ENCODE measurements at places on chromosomes 6 and 20.

GRCh38 chr6:44044154-44044539, 83.1 kb downstream of the MRPL14 start:
- DNase-seq: no peak

- DNase-seq: peak; percentile 87
Observed at GRCh38 chr6:158819213-158819976, at the start of gene EZR. TSS of gene EZR (minus strand) at chr6:158819368. CDS start at chr6:158818093, 1,275 bp downstream.

GRCh38 chr20:31835977-31836852, 9.2 kb downstream of the FOXS1 start:
- DNase-seq: peak; percentile 93

GRCh38 chr20:62142252-62143080, 728 bp downstream of the PSMA7 start:
- peak; percentile 22 for DNase-seq

DNA sequence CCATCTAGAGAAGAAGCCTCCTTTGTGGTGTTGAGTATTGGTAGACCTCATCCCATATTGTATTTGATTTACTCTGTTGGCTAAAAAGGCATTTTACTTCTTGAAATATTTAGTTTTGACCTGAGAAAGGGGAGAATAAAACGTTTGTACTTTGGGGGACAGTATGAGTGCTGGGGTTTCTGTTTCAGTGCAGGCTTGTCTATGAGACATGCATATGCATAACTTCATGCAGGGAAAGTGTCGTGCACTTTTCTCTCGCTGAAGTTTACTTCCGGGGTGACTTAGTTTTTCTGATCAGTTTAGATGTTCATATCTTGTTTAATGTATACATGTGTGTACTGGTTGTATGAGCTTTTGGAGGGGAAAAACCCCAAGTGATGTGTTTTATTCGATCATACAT, 59.5 kb downstream of the UTRN start:
- no peak for DNase-seq

GRCh38 chr6:165917576-165917975, 250.1 kb downstream of the TBXT start:
- no peak for DNase-seq

DNA sequence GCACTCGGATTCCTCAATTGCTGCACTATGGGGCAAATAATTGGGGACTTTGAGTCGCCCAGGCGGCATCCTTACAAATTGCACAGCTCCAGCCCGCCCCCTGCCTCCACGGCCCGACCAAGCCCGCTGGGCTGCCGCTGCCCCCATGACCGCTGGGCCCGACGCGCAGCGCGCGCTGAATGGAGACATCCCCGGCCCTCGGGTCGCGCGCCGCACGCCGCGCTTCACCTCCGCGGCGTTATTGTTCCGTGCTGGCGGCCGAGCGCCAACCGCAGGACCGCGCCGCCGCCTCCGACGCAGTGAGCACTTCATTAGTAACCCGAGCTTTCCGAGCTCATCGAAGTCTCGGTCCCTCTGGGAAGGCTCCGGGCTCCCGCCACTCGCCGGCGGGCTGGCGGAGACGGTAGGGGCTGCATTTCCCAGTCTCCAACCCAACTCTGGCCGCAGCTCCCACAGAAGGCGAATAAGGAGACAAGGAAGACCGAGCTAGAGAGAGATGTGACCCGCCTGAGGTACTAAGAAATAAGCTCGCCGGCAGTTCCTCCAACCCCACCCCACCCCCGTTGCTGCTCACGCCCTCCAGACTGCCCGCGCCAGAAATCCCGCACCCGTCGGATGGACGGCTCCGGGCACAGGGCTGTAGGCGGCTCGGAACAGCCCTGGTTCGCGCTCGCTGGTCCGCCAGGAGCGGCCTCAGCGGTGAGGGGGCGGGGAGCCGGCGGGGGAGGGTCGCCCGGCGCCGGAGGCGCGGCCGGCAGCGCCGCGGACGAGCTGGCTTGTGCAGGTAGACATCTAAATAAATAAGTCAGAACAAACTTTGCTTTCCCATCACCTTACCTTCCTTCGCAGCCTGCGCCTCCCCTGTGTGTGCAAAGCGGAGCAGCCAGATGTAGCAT, 703 bp downstream of the EPHA7 start:
- DNase-seq: peak; percentile 48

DNA sequence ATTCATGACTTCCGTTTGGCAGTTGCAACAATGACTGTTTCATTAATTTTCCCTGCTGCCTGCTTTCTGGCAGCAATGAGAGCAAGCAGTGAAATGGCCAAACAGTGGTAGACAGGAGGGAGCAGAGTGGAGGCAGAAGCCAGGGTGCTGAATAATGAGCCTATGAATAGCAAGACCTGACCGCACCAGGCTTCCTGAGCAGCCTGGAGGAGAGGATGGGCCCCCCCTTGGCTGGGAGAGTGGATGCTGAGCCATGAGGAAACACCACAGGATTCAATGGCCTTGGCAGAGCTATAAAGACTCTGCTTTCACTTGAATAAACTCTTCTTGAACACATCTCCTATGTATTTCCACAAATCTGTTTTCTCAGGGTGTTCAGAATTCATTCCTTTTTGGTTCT, 68.1 kb upstream of the SNRPB2 start:
- DNase-seq: no peak

DNA sequence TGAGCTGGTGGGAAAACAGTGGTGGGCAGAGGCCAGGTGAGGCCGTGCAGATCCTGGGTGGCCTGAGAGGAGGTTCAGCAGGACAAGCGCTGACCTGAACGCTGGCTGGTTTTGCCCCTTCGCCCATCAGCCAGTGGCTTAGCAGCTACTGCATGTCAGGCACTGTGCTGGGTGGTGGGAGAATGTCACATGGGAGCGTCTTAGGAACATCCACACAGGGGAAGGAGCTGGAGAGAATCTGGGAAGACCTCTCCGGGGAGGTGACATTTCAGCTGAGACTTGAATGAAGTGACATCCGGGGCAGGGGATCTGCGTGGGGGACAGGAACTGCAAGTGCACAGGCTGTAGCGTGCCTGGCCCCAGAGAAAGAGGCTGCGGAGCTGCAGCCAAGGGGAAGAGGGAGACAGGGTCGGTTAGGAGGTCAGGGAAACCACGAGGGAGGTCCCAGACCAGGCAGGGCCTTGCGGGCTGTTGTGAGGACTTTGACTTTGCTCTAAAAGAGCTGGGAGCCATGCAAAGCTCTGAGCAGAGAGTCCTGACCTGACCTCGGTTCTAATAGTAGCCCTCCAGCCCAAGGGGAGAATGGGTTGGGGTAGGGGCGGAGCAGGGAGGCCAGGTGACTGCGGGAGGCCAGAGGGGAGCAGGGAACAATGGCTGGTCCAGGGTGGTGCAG, 156.8 kb upstream of the PTPN1 start:
- DNase-seq: no peak

GRCh38 chr20:50982363-50982762, 23.7 kb downstream of the MOCS3 start:
- DNase-seq: no peak

DNA sequence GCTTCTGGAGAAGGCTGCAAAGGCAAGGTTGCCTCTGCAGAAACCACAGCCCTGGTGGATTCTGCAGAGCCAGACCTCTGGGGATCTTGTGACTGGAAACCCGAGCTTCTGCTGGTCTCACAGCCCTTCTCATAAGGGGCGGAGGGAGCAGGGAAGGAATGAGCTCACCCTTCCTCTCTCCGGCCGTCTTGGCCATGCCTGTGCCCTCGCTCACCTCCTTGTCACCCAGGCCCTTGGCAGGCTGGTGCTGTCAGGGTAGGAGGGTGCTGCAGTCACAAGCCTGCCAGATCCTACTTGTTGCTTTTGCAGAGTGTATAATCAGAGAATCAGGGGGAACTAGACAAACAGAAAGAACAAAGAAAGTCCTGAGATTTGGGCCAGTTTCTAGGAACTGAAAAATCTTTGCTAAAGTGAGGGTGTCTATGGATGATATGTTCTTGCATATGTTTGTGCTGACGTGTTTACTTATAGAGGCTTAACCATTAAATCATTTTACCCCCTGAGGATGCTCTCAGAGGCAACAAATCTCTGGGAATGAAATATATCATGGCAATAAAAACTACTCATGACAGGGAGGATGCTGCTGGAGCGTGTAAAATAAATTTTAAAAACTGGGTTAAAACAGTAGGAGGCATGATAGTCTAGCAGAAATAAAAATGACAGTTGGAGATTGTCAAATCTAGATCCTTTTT, 244.9 kb upstream of the SOX4 start:
- peak; percentile 35 for DNase-seq

DNA sequence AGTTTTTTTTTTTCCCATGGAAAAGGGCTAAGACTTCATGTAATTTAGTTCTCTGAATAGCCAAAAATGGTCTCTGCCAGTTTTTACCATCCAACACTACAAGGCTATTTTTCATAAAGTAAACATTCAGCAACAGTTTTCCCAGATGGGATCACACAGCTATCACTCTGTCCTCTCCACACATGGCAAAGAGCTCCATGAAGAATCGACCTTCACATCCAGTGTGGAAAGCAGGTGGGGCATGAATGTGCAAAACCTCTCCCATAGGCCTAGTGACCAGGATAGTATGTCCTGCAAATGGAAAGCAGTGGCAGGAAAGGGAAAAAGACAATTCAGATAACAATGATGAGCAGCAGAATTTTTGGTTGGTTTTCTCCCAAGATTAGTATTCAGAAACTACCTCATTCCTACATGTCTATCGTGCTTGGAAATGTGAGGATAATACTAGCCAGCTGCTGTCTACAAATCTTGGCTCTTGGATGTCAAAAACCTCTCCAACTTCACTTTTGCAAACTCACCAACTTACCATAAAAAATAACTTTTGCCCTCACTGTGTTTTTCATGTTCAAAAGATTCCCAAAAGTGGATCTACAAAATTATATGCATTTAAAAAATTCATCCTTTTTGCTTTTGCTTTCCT, 159.7 kb upstream of the MCHR2 start:
- no peak for DNase-seq

DNA sequence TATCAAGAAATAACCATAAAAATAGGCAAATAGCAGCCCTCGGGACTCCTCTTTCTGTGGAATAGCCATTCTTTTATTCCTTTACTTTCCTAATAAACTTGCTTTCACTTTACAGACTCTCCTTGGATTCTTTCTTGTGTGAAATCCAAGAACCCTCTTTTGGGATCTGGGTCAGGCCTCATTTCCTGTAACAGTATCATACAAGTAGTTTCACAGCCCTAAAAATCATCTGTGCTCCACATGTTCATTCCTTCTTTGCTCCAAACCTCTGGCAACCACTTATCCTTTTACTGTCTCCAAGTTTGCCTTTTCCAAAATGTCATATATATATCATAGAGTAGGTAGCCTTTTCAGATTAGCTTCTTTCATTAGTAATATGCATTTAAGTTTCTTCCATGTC, 13.5 kb upstream of the NT5E start:
- no peak for DNase-seq

DNA sequence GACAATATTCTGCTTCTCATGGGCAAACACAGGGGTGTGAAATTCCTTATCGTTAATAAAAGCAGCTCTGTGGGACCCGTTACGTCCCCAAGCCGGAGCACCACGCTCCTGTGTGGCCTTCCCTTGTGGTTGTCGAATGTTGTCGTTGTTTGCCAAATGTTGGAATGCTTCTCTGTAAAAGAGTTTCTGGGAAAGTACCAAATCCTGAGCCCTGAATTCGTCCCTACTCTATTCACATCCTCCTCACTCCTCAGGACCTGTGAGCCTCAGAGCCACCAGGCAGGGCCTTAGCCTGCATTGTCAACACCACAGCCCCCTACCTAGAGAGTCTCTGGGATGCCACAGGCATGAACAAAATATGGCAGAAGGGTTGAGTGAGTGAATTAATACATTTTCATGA, 64.0 kb downstream of the THBS2 start:
- no peak for DNase-seq

DNA sequence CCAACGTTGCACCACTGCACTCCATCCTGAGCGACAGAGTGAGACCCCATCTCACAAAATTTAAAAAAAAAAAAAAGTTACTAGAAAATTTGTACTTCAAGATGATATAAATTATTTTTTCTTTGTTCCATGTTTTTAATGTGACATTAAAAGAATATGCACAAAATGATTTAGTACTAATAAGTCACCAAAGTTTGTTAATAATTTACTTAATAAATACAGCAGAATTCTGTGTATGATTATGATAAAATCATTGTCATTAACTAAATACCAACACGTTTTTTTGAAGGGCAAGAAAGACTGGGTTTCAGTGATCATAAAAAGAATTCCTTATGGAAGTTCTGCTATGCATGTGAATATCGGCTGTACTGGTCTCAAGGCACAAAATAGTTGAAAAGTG, 28.1 kb downstream of the GOPC start:
- no peak for DNase-seq

GRCh38 chr6:53465732-53466131, 79.2 kb downstream of the GCLC start:
- no peak for DNase-seq

DNA sequence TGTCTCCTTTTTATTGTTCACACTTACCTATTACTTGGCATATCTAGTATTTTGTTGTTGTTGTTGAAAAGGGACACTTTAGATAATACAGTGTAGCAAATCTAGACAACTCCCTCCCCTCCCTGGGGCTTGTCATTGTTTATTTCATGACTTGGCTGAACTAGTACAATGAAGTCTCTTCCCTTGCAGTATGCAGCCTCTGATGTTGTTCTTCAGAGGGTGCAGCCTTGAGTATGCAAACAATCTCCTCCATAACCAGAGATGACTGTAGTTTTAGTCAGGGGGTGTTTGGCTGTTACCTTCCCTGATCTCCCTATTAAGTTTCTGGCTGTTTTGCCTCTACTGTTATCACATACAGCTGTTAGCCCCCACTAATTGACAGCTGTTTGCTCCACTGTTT, 315.4 kb upstream of the RUNX2 start:
- DNase-seq: no peak

DNA sequence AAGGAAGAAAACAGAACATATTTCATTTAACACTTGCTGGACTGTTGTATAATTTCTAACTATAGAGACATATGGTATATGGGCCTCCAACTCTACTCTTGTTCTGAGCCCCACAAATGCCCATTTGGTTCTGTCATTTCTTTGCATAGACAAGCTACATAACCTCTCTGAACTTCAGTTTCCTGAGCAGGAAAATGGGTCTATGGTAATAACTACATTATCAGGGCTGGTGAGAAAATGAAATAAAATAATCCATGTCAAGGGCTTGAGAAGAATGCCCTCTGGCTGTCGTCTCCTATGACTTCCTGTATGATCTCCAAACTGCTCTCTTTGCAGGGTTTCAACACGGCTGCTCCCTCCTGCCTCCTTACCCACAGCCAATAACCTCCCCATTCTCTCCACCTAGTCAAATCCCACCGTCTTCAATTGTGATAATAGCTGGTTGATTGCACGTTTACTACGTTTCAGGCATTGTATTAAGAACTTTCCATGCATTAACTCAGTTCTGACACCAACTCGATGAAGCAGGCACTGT, 12.0 kb downstream of the ZCCHC3 start:
- DNase-seq: peak; percentile 44

DNA sequence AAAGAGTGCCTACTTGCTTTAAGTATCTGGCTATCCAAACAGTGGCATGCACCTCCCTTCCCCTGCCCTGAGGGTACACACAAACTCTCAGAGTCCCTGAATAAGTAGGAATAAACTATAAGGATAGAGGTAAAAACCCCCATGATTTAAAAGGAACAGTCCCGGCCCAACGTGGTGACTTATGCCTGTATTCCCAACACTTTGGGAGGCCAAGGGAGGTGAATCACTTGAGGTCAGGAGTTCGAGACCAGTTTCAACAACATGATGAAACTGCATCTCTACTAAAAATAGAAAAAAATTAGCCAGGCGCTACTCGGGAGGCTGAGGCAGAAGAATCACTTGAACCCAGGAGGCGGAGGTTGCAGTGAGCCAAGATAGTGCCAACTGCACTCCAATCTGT, 22.2 kb downstream of the SAMHD1 start:
- peak; percentile 11 for DNase-seq

- DNase-seq: no peak
Observed at GRCh38 chr6:114452785-114453401, 110.1 kb upstream of the HS3ST5 start.
